Activated CD4-positive, alpha-beta T cell treated with anti-CD3 and anti-CD28 coated beads, Interleukin-2, amount 50 U/mL, for 4 hours (primary cell): ENCODE measurements at places on chromosomes 11 and 22.

GRCh38 chr11:111540114-111540936, at the start of gene LAYN:
TSS of gene LAYN (plus strand) at chr11:111540720. CDS start at chr11:111540844, 124 bp downstream.
- peak; percentile 7 for DNase-seq

DNA sequence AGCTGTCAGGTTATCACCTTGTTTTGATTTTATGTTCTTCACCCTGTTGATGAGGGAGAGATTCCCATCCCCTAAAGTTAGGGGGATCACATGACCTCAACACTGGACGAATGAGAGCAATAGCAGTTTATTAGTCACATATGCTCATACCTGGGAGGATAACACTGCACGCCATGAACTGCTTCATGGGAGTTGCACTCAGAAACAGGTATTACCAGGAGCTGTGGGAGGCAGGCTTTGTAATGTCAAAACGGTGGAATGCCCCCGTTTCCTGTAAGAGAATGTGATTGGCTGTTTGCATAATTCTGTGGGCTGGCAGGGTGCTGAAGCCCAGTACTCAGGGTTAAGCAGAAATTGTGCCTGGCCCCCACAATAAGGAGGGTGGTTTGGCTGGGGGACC, 3.2 kb upstream of the THY1 start:
- DNase-seq, result no peak

DNA sequence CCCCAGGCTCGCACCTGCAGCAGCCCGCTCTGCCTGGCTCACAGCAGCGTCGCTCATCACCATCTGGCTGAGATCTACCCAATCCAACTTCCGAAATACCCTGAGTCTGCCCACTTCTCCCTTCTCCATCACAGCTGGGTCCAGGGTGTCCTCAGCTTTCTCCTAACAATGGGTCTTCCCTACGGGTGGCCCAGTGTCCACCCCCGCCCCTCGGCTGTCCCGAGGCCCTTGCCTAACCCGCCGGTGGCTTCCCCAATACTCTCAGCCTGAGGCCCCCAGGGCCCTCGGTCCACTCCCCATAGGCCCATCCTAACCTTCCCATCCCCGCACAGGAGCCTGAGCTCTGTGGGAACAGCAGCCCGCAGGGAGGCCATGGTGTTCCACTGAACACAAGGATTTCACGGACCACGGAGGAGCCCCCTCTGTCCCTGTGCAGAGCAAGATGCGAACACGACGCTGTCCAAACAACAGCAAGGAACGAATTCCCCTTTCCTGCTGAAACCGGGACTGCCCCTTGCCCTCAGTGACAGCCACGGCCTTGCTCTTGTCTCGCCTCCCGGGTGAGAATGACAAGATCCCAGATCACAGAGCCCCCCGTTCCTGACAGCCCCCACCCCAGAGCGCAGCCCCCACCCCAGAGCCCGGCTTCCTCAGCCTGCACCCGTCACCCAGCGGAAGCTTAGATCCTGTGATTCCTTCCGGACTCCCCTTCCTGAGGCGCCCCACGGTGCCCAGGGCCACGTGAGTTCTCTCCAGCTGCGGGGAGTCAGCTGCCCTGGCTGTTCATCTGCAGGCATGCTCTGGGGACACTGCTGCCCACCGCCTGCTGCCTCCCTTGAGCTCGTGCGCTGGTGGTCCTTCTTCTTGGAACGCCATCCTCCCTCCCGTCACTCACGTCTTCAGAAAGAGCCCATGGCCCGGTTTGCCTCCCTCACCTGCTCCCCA, 48.8 kb upstream of the CARS1 start:
- DNase-seq, result no peak

GRCh38 chr22:37525073-37525745, 6.0 kb upstream of the CARD10 start:
- peak; percentile 40 for DNase-seq

- DNase-seq, result no peak
These were observed 12.2 kb upstream of the MMP12 start for GRCh38 chr11:102886999-102887398.
